NCI-H1417 (cell line): ENCODE measurements at places on chromosomes 16 and 17.

DNA sequence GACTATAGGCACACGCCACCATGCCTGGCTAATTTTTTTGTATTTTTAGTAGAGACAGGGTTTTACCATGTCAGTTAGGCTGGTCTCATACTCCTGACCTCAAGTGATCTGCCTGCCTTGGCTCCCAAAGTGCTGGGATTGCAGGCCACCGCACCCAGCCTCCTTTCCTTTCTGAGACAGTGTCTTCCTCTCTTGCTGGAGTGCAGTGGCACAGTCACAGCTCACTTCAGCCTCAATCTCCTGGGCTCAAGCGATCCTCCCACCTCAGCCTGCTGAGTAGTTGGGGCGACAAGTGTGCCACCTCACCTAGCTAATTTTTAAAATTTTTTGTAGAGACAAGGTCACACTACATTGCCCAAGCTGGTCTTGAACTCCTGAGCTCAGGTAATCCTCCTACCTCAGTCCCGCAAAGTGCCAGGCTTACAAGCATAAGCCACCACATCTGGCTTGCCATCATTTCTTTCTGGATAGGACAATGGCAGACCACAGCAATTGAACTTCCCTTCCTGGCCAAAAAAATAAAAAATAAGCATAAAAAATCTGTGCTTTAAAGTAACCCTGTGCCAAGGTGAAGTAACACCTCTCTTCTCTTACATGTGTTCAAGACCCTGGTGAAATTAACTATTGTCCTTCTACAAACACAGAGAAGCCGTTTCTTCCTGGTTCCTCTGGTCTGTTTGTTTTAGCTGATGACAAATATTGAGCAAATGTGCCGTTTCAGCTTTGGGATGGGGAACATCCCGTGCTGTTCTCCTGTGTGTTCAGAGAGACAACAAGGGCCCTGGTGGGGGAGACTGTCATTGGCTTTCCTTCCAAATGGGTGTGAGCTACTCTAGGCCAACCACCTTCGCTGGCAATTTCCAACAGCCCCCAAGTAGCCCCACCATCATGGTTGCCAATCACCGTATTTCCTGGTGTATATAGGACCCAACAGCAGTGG, 60.2 kb downstream of the EMP2 start:
- no peak for DNase-seq

- no peak for DNase-seq
Observed at GRCh38 chr16:11682655-11683096, 14.4 kb downstream of the SNN start.

- DNase-seq = no peak
Observed at GRCh38 chr17:8954339-8954738, 11.2 kb downstream of the PIK3R5 start.

DNA sequence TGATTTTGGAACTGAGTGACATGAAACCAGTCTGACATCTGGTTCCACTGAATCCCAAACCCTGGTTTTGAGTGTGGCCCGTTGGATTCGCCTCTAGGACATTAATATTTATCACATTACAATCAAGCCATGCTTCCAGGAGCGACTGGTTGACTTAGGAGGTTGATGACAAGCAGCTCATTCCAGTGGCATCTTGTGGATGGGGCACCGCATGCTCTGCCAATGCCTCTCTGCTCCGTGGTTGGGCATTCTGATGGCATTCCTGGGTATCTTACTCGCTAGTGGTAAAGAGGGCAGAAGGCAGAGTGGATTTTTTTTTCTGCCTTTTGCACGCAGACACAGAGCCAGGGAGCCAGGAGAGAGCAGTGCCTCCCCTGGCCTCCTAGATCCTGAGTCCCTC, 31.4 kb downstream of the CACNG4 start:
- DNase-seq = no peak

- no peak for DNase-seq
Observed at GRCh38 chr16:60181536-60181935, 1447.4 kb upstream of the GOT2 start.

- DNase-seq = no peak
Observed at GRCh38 chr16:177981-178667, 1.6 kb downstream of the HBA1 start.

DNA sequence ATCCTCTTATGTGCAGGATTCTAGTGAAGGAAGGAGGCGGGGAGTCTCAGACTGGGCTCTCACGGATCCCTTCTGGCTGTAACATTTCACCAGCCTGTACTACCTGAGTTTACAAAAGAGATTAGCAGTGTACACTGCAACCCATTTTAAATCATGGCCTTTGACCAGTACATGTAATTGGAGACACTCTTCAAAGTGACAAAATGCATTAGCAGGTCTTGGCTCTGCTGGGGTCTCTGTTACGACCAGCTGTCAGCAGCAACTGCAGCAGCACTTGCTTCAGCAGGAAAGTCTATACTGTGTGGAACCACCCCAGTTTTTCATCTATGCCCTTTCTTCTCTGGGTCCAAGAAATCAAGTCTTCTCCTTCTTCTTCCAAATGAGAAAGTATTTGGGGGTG, 322.8 kb upstream of the ASIC2 start:
- DNase-seq = no peak

GRCh38 chr17:30720013-30720471, 104.5 kb downstream of the CRLF3 start:
- DNase-seq = no peak

DNA sequence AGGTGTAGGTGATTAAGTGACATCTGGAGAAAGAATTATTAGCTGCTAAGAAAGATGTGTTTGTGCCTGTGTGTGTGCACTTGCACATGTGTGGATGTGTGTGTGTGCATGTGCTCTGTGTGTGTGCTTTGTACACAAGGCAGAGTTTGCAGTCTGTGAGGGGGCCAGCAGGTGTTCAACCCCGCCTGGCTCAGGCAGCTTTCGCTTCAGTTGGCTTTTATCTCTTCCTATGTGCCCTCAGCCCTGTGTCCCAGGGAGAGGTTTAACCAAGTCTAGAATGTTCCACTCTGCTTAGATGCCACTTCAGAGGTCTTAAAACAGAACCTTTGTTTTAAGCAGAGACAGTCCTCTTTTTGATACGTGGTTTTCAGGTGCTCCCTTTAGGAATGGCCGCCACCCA, 58.8 kb downstream of the CDH13 start:
- DNase-seq = no peak

DNA sequence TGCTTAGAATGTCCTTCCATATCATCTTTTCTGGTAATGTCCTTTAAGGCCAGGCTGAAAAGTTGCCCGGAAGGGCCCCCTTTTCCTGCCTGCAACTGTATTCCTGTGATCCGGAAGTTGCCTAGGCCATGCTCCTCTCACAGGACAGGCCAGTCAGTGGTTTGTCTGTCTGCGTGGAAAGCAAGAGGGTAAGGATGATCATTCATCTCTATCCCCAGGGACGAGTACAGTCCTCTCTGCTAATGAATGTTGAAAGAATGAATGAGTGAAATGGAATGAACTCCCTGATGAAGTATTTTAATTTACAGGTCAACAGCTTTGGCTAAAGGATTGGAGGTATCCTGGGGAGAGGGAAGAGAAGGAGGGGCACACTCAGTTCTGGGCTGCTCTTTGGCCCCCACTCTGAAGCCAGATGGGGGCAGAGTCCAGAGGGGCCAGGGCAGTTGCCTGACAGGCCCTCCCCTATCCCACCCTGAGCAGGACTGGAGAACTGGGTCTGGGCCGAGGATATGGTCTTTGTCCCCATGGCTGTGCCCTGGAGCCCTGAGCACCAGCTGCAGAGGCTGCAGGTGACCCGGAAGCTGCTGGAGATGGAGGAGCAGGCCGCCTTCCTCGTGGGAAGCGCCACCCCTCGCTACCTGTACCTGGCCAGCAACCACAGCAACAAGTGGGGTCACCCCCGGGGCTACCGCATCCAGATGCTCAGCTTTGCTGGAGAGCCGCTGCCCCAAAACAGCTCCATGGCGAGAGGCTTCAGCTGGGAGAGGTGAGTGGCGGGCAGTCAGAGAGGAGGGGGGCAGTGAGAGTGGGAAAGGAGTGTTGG, 3.2 kb downstream of the AOC3 start:
- no peak for DNase-seq

DNA sequence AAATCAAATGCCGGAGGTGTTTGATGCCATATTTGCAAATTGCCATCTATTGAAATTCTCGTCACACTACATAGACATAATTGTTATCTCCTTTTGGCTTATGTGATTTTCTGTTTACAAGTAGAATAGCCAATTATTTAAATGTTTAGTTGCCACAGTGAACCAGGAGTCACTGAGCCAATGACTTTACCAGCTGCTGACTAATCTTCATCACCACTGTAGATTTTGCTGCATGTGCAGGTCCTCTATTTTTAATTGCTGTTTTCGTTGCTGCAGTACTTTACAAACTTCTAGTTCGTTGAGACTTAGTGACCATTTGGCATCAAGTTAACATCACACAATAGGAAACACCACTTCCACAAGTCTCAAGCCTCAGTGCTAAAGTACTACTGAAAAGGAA, 22.8 kb downstream of the ABHD15 start:
- DNase-seq = no peak

- no peak for DNase-seq
Observed at GRCh38 chr17:55154101-55154500, 110.7 kb upstream of the HLF start.

DNA sequence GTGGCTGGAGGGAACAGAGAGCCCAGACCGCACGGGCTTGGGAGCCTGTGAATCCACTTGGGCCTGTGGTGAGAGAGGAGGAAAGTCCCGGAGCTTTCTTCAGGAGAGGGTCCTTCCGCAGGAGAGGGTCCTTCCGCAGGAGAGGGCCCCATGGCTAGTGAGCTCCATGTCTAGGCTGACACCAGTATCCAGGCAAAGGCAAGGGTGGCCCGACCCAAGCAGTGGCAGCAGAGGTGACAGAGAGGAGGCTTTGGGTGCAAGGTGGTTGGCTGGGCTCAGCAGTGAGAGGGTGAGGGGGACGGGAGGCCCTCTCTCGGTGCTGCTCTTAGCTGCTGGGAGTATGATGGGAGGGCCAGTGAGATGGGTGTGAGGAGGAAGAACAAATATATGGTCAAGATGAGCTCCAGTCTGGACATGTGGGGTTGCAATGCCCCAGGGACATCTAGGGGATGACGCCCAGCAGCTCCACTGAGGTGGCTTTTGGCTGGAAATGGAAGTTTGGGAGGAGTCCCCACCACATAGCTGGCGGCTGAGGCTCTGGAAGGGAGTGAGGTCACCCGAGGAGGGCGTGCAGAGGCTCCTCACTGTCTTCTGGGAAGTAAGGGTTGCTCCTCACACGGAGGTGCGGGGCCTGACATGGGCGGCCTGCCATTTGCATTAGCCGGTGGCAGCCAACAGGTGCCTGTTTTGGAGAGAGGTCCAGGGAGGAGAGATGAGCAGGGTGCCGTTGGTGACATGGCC, 2.3 kb upstream of the HSD3B7 start:
- DNase-seq = no peak

DNA sequence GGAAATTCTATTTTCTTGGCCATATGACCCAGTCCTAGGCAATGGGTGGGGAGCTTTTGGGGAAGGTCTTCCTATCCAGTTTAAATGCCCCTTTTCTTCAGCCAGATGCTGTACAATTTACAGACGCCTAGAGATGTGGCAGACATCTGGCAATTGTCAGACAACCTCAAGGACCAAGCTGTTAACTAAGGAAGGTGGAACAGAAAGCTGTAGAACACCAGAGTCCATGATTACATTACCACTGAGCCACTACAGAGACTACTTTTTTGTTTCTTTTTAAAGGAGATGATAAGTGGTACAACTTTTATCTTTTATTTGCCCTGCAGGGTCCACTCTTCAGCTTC, 21.1 kb upstream of the CORO6 start:
- DNase-seq = no peak

DNA sequence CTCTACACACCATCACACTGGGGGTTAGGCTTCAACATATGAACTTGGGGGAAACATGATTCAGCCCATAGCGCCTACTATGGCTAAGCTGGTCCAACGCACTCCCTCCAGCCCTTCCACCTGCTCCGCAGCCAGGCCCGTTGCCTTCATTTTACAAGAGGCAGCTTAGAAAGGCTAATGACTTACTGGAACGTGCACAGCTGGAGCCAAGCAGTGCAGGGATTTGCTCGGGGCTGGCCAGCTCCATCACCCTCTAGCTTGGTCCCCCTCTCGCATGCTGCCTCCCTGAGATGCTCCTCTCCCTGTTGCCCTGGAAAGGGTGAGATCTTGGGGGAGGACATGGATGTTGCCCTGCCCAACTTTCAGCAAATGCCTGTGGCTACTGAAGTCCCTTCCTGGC, 2.8 kb upstream of the CACNG1 start:
- no peak for DNase-seq

DNA sequence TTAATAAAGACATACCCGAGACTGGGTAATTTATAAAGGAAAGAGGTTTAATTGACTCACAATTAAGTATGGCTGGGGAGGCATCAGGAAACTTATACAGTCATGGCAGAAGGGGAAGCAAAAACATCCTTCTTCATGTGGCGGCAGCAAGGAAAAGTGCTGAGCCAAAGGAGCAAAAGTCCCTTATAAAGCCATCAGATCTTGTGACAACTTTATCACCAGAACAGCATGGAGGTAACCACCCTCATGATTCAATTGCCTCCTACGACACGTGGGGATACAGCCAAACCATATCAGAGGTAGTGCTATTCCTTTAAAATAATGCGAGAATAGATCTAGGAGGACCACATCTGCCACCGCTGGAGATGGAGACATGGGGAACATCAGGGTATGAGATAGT, 9.0 kb downstream of the C16orf54 start:
- no peak for DNase-seq

- DNase-seq = no peak
Observed at GRCh38 chr17:56185491-56186221, 32.4 kb downstream of the ANKFN1 start.

DNA sequence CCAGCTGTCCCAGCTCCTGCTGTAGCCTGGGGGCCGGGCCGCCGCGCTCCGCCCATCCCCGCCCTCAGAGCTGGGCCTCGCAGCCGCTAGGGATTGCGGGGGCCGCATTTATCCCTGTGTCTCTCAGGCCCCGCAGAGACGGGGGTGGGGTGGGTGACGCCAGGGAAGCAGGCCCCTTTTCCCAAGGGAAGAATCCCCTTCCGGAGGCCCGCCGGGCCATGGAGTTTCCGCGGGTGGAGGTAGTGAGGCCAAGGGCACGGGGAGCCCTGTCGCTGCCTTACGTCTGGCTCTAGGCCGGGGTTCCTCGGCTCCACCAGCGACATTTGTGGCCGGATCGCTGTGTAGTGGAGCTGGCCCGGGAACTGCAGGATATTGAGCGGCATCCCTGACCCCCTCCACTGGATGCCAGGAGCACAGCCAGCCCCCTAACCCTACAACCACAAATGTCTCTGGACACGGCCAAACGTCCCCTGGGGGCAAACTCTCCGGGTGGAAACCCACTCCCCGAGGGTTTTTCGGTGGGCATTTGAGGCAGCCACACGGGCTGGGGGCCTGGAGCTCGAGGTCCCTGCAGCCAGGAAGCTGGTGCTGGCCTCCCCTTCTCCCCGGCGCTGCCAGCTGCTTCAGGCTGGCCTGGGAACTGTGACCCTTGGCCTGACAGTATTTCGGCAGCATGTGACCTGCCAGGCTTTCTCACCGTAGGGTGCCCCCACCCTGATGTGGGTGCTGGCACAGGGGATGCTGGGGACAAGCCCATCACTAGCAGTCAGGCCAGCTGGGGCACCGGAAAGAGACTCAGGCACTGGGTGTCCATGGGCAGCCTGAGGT, 12.0 kb upstream of the CD300A start:
- DNase-seq = no peak

- no peak for DNase-seq
Observed at GRCh38 chr16:17548825-17549224, 78.1 kb upstream of the XYLT1 start.
